GF-D8 (cell line): ENCODE measurements at places on chromosomes 2 and 18.

GRCh38 chr2:9800975-9801726, 42.1 kb upstream of the TAF1B start:
- no peak for DNase-seq

- DNase-seq, result no peak
Measured at GRCh38 chr2:1802469-1803216, 58.3 kb upstream of the PXDN start.

GRCh38 chr2:30293303-30293921, 62.1 kb downstream of the LBH start:
- peak; percentile 43 for DNase-seq

DNA sequence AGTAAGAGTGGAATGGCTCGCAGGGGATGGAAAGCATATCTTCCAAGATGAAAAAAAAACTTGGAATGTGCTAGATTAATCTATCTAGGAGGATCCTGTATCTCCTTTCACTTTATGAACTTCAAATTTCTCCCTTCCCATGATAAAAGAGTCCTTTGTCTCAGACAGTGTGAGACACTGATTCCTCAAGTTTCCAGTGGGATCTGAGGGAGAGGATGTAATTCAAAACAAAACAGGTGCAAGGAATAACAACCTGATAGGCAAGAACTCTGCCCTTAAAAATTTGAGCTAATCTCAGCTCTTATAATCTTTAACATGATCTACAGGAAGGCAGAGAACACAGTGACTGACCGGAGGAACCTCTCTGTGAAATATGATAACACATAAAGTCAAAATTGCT, 162.0 kb upstream of the ZFP36L2 start:
- no peak for DNase-seq

- DNase-seq, result no peak
Measured at GRCh38 chr2:180604077-180604476, 376.3 kb upstream of the UBE2E3 start.

- DNase-seq, result no peak
Measured at GRCh38 chr2:23350792-23351355, 34.1 kb upstream of the KLHL29 start.

DNA sequence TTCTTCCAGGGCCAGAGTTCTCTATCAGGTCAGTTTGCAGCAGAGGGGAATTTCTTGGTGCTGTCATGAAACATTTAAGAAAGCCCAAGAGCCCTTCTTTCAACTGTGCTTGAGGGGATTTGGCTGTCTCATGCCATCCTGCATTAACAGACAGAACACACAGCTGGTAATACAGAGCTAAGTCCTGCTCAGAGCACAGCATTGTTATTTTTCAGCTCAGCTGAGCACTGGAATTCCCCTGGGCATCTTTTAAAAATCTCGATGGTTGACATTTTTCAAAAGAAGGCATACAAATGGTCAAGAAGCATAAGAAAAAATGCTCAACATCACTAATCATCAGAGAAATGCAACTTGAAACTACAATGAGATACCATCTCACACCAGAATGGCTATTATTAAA, 14.9 kb upstream of the IL1R2 start:
- no peak for DNase-seq

- DNase-seq, result no peak
Measured at GRCh38 chr18:31148600-31148999, 14.1 kb downstream of the DSC1 start.

- DNase-seq, result no peak
Measured at GRCh38 chr2:45121236-45121927, 112.1 kb upstream of the SIX2 start.

DNA sequence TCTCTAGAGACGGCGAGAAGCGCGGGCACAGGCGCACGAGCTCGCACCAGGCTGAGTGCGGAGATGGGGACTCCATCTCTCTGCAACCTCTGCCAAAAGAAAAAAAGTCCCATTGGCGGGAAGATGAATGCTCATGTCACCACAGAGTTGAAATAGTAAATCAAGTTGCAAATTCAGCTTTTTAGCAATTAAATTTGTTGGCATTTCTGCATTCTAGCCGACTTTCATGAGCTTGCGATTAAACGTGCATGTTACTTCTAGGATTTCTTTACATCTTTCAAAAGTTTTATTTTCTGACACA, 588 bp downstream of the CHAC2 start:
- DNase-seq, result peak; percentile 25

DNA sequence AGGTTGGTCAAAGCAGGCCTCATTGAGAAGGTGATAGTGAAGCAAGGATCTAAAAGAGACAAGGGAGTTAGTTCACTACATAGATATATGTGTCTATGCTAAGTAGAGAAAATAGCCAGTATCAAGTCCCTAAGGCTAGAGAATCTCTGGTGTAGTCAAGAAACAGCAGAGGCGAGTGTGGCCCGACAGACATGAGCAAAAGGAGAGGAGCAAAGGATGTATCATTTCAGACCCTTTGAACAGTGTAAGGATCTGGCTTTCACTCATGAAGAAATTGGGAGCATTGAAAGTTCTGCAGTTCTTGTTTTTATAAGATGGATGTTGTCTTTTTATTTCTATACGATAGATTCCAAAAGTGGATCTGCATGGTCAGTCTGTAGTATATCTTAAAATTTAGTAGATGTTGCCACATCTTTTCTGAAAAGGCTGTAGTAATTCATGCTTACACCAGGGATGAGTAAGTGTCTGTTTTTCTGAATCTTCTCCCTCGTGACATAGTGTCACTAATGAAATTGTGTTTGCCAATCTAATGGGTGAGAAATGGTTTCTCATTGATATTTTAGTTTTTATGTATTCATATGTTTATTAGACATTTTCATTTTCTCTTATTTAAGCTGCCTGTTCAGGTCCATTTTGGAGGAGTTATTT, 18.8 kb downstream of the SP100 start:
- no peak for DNase-seq

DNA sequence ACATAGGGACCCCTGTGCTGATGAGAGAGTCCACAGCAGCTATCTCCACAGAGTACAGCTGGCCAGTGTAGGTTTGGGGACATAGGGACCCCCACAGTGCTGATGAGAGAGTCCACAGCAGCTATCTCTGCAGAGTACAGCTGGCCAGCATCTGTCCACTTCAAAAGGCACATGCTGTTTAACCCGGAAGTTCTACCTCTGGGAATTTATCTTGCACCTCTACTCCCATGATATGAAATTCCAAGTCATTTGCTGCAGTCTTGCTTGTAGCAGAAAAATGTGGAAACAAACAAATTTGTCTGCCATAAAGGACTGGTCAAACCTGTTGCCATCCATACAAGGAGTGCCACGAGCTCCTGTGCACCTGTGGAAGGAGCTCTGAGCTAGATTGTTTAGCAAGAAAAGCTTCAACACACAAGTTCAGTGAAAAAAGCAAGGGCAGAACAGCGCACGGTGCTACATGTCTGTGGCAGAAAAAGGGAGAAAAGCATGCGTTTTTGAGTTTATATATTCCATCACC, 33.1 kb downstream of the LRRFIP1 start:
- DNase-seq, result no peak

DNA sequence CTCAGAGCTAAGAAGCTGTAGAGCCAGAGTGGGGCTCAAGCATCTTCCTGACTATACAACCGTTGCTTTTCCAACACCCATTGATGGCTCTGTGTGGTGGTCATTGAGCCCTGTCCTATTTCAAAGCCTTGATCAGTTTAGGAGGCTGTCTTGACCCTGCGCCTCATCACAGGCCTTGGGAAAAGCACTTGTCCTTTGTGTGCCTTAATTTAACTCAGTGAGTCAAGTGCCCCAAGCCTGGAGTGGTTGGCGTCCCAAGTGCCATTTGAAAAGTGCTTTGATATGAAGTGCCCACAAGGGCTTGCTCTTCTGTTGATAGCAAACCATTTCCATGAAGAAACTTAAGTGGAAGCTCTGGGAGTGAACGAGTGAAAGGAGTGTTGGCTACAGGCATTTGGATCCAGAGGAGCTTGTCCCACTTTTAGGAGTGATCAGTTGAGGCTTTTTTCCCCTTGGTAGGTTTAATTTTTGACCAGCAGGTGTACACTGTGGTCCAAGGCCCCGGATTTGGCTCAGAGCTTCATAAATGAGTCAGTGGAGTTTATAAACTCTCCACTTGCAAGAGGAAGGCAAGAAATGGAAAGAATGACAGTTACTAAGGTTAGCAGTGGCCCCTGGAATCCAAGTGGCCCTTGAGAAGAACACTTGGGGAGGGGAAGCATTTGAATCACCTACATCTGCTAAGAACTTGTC, 50.3 kb downstream of the ACTR2 start:
- DNase-seq, result no peak

GRCh38 chr18:2894841-2895370, 48.1 kb downstream of the EMILIN2 start:
- no peak for DNase-seq

DNA sequence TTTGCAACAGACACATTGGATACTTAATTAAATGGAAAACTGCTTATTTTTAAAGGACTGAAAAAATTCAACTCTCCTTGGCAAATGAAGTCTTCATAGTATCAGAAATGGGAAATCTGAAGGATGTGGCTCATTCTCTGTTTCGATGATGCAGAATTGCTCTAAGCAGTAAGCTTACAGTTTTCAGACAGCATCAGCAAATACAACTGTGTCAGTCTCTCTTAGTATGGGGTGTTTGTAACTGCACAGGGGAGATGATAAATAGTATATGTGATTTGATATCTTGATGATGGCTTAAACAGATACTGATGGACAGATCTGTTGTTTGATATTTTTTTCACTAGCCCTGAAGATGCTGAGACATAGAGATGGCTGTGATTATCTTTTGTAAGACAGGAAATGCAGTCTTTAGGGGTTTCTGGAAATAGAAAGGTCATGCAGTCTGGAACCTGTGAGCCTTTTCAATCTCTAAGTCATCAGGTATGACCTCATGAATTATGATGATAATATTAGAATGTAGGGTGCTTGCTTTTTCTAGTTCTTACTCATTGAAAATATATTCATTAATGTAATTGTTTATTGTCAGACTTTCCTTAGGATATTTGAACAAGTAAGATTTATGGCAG, 84.2 kb downstream of the SLC4A10 start:
- DNase-seq, result no peak

- peak; percentile 58 for DNase-seq
Measured at GRCh38 chr2:2704428-2705090, 373.5 kb upstream of the MYT1L start.

GRCh38 chr2:68917034-68917718, 35.5 kb downstream of the GKN2 start:
- DNase-seq, result no peak

- DNase-seq, result no peak
Measured at GRCh38 chr2:74744731-74745515, 89.0 kb upstream of the HK2 start.

DNA sequence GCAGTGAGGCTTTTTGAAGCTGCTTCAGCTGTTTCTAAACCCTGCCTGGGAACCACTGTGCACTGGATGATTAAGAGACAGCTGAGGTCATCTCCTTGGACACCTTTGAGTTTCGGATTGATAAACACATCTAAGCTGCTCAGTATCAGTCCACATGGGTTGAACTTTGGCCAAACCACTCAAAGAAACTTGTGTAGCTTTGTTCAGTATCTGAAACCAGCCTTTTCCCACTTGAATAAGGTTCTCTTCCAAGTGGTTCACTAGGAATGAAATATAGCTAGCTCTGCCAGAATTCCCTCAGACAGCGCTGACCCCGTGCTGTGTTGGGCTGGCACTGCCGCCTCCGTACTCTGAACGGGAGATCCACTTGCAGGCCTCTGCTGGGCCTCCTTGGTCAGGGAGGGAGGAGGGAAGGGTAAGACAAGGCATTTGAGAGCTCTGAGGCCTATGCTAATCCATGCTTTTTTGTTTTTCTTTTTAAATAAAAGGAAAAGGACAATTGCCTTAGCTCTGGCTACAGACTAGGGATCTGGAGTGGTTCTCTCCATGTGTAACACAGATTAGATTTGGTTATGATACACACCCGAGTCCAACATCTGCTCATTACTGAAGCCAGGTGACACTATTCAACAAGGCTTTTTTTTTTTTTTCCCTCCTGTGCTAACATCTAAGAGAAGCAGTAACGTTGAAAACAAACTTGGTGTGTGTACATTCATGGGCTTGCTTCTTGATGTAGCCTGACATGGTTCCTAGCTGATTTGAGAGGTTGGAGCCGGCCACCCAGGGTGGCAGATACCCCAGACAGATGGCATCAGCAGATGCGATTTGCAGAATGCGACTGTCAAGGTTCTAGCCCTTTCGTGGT, 67.7 kb downstream of the NCK2 start:
- no peak for DNase-seq

DNA sequence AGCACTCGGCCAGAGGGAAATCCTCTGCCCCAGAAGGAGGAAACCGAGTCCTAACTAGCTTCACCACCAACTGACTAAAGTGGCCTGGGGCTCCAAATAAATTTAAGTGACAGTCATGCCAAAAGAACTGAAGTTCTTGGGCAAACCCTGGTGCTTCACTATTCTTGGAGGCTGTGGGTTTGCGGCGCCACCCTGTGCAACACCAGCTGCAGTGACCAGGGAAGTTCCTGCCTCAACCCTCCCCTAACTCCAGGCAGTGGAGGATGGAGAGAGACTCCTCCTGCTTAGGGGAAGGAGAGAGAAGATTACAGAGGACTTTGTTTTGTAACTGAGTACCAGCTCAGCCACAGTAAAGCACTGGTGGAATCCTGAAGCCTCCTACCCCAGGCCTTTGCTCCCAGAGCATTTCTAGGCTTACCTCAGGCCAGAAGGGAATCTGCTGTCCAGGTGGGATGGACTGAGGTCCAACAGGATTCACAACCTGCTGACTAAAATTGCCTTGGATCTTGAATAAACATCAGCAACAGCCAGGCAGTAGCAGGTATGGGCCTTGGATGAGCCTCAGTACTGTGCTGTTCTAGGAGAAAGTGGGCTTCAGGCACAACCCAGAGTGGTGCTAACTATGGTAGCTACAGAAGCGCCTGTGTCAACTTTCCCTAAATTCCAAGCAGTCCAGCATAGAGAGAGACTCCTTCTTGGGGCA, 29.4 kb upstream of the BMP10 start:
- no peak for DNase-seq

DNA sequence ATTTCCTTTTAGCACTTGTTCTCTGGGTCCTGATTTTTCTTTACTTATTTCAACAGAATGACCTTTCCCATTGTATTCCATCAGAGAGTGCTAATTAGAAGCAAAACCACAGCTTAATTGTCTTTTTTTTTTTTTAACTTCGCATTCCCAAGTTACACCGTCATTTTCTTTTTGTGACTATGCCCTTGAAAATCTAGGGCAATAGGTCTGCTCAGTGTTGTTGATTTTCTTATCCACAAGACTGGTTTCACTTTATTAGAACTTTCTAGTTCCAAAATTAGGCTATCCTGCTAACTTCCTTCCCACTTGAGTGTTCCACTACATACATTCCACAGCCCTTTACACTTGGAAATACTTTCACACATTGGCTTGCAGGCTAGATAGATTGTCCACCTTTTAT, 18.7 kb upstream of the ADAM17 start:
- no peak for DNase-seq

- DNase-seq, result no peak
Measured at GRCh38 chr2:44087714-44088092, 81.0 kb upstream of the PPM1B start.

DNA sequence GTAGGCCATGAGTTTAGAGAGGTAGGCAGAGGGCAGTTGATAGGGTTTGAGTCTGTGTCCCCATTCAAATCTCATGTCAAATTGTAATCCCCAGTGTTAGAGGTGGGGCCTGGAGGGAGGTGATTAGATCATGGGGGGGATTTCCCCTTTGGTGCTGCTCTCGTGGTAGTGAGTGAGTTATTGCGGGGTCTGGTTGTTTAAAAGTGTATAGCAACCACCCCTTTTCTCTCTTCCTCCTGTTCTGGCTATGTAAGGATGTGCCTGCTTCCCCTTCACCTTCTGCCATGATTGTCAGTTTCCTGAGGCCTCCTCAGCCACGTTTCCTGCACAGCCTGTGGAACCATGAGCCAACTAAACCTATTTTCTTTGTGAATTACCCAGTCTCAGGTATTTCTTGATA, 25.5 kb downstream of the MARCHF4 start:
- DNase-seq, result no peak
